Right cardiac atrium (tissue), 5 donors: ENCODE measurements at places on chromosomes 12 and 14. TPM values are rescaled to one million over a fixed set of nuclear protein-coding genes. Genes with fewer than 3 reads are reported as not detected.

DNA sequence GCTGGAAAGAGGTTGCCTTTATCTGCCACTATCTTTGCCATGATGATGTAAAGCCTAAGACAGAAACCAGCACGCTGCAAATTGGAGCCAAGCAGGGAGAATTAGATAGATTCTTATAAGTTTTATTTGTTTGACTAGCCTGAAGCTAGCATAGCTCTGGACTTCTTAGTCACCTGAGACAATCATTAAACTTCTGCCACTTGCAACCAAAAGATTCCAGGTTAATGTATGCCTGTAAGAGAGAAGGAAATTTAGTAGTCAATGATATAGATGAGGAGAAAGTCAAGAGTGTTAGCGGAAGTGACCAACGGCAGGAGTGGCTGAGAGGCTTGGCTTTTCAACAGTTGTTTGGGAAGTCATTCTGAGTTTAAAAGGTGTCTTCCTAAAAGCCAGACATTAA is 1106.6 kb downstream of the VRK1 start:
- no peak for DNase-seq

DNA sequence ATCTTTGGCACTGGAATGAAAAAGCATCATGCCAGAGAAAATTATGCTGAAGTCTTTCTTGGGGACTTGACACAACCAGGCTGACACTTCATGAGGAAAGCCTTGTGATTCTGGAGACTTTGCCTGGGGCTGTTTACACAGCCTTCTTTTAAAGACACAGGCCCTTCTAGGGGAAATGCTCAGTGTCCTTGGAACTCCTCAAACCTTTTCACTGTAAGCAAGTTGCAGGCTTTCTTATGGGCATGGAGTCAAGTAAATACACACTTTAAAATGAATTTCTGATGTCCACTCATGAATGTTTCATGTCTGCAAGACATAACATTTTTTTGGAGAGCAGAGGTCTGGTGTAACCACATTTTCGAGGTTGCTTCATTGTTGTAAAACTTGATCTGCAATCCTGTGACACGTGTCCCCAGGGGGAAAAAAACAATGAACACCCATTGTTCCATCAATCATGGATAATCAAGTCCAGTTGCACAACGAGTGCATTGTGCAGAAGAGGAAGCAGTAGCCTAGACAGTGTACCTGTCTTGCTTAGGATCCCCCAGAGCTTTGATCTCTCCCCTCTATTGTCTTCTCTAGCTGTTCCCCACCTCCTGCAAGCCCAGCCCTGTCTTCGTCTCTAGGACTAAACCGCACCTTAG is 155.1 kb upstream of the PRICKLE1 start:
- DNase-seq, result no peak

DNA sequence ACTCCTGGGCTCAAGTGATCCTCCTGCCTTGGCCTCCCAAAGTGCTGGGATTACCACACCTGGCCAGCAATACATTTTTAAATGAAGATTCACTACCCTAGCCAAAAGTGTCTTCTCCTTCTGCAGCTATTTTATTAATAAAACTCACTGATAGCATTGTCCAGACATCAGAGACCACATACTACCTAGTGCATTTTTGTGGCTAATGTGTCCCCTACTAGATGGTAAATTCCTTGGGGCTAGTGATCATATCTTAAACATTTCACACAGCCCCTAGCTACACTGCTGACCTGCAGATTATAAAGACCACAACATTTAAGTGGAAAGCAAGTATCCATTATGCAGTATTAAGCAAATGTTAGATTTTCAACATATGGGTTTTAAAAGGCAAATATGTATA is 17.0 kb downstream of the DTD2 start:
- DNase-seq, result no peak

DNA sequence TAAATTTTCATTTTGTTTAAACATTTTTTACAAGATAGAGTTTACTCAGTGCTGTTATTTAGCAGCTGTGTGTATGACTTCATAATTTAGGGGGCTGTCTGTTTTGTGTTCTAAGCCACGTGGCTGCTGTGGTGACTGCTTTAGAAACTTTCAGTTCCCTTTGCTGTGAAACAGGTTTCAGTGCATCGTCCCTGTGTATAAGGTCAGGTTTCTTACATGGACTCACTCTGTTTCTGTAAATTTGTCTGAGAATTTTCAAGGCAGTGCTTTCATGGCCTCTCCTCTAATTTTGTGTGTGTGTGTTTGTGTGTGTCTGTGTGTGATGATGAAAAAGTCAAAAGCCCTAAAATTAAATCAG is 32.4 kb downstream of the BICD1 start:
- DNase-seq, result no peak

- DNase-seq, result no peak
Measured at GRCh38 chr14:34372786-34373185, 89.3 kb downstream of the SPTSSA start.

DNA sequence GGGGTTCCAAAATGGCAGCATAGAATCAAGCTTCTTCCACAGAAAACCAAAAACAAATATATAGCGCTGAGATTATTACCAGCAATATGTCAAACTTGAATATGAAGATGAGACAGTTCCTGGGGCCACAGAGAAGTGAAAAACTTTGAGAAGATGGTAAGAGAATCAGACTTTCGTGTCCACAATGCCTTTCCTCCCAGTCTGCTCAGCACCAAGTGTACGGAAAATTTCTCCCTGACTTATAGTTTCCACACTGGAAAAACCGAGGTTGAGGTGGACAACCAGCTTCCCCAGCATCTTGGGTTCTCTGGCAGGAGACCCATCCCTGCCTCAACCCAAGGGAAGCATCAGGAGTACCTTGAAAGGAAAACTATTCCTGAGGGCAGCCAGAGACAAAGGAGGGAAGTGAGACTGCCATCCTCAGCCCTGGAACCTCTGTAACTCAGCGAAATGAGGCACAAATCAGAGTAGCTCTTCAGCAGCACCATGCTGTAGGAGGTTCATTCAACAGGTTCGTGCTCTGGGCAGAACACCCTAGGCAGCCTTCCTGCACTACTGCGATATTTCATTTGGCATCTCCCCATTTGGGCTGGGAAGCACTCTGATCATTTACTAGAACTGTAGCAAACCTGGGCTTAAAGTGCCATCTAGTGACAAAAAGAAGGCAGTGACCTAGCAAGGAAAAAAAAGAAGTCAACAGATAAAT is 52.4 kb upstream of the CAPRIN2 start:
- DNase-seq, result no peak

GRCh38 chr14:90503582-90503981 is 106.8 kb downstream of the CALM1 start:
- peak; percentile 74 for DNase-seq

GRCh38 chr12:128236525-128236924 is 30.4 kb upstream of the TMEM132C start:
- no peak for DNase-seq

- DNase-seq, result no peak
Measured at GRCh38 chr14:98069712-98070171, 1202.3 kb downstream of the BCL11B start.

GRCh38 chr12:85130646-85131045 is 94.5 kb downstream of the LRRIQ1 start:
- DNase-seq, result no peak

DNA sequence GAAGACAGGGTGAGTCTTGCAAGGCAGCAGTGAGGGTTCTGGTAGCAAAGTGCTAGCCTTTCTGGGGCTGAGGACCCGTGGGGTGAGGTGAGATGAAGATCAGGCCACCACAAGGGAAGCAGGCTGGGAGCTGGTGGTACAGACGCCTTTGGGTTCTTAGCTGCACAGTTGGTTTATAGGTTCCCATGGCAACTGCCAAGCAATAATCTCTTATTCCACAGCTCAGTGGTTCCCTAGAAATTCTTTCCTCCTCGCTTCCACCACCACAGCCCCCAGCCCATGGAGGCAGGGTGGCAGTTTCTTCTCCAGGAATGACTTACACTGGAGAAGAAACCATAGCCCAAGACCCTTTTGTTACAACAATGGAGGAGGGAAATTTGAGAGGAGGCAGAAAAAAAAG is 82.1 kb downstream of the CMKLR1 start:
- DNase-seq, result no peak

- peak; percentile 73 for DNase-seq
Measured at GRCh38 chr14:69247676-69248440, 12.1 kb upstream of the GALNT16 start.

BIN2 gene
- polyA plus RNA-seq, result 1.8 TPM

KRT86 gene
- polyA plus RNA-seq, result not detected

TMEM233 gene
- 0.52 TPM for polyA plus RNA-seq

ERBB3 gene
- 6.4 TPM for polyA plus RNA-seq

DBX2 gene
- polyA plus RNA-seq, result 0.38 TPM

SIX6 gene
- polyA plus RNA-seq, result not detected
